ENCODE measurements at places on chromosomes 11 and 22.

DNA sequence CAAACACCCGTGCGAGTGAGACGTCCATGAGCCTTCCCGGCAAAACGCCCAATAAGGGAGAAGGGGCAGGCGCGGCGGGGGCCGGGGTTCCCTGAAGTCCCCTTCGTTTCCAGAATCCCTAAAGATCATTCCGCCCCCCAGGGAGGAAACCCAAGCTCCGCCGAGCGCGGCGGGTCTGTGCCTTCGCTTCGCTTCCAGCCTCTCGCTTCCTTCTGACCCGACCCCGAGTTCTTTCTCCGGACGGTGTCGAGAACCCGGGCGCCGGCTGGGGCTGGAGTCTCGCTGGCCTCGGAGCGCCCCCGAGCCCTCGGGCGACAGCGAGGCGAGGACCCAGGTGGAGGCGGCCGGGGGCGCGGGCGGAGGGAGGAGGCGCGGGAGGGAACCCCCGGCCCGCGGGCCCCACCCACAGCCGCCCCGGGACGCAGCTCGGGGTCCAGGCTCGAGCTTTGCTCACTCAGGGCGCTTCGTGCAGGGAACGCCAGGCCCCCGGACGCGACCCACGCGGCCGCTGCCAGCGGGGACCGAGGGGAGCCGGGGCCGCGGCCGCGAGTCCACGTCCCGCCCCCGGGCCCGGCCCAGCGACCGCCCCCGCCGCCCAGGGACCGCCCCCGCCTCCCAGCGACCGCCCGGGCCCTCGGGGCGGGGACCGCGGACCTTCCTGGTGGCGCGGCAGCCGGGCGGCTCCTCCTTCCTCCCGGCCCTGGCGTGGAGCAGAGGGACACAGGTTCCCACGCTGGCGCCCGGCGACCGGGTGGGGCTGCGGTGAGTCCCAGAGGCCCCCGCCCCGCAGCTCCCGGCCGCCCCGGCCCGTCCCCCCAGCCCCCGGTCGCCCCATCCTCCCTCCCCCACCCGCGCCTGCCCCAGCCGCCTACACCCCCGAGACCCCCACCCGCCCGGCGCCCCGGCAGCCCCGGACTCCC lies at the start of gene PGGHG:
Gene PGGHG (plus strand): TSS at position 649 of the 920 bp plus-strand sequence. CDS start 691 bp downstream, outside the sequence.
- DNase-seq, result no peak

- DNase-seq, result no peak
Measured at GRCh38 chr11:9687711-9688477, 24.0 kb downstream of the SWAP70 start.

GRCh38 chr11:130213143-130213978 lies 53.8 kb downstream of the ST14 start:
- DNase-seq, result no peak

GRCh38 chr22:40733919-40734318 lies 54.6 kb downstream of the MCHR1 start:
- DNase-seq, result no peak

DNA sequence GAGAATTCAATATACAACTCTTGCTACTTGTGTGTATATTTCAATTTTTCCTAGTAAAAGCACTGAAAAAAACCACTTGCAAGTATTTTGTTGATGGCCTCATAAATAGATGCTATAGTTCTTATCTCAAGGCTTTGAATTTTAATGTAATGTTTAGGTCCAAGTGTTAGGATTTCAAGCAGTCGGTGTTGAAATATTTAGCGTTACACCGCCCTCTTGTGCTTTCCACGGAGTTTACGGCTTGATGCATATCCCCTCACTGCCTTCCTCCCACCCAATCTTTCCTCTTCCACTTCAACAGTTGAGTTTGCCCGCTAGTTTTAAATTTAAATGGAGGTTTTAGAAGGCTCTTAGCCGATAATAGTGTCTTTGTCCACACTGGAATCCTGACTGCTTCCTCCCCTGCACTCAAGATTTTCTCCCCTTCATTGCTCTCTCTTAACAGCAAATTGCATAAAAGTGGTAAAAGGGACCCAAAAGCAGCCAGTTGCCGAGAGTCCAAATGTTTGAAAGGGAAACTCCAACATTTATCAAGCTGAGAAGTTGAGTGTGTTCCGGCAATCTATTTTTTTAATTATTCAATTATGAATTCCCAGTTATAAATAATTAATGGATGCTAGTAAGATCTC lies 25.9 kb upstream of the HTATIP2 start:
- no peak for DNase-seq

DNA sequence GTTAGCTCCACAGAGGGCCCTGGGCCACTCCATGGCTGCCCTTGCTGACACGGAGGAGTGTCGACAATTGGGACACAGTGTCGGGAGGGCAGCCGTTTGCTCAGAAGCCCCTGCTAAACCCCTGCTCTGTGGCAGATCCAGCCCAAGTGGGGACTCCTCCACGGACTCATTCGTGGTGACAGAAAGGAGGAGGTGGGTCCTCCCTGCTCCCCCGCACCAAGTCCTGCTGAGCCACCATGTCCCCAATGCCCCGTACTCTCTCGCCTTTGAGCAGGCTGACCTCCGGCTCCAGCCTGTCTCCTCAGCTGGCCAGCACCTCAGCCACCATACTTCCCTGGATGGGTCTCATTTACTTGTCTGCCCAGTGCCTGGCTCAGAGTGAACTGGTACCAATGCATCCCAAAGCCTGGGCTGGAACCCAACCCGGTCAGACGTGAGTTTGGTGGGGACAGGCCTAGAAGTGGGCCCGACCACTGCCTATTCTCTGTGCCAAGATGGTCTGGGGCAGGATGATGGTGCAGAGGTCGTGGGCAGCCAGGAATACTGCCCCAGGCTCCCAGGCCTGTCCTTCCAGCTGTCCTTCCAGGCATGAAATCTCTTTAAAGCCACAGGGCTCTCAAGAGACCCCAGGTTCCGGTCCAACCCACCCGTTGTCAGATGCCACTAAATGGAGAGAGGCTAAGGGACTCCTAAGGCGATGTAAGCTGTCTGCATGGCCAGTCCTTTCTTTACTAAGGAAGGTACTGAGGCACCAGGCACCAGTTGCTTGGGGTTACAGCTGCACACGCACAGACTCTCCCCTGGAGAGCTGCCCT lies 4.3 kb downstream of the CBX6 start:
- DNase-seq, result no peak

GRCh38 chr11:2380807-2381350 lies 3.8 kb downstream of the CD81 start:
- no peak for DNase-seq

GRCh38 chr11:17609291-17610084 lies 62.4 kb downstream of the OTOG start:
- no peak for DNase-seq

GRCh38 chr22:46775850-46776826 lies 13.7 kb downstream of the TBC1D22A start:
- no peak for DNase-seq

DNA sequence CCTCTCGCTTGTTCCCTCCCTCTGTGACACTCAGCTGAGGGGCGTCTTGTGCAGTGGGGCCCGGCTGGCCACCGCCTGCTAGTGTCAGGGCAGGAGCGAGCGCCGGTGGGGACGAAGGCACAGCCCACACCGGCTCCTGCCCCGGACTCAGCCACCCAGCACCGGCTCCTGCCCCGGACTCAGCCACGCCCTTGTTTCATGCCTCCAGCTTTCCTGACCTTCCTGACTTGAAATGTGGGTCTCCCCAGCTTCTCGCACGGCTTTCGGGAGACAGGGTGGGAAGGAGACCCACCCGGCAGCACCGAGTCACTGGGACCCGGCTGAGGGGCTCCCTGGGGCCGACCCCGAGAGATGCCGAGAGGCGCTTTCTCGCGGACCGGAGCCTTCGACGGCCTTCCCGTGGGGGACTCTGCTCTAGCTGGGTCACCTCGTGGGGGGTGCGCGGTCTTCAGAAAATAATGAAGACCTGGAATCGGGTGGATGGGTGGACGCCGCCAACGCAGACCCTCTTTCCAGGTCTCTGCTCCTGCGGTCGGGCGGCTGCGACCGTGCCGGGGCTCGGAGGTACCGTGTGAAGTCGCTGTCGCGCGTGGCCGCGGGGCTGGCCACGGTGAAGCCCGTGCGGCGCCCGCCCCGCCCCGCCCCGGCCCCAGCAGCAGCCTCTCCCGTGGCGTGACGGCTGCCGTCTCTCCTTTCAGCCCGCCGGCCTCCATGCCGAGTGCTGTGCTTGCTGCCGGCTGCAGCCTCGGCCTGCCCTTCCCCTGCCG lies 10.2 kb downstream of the GLB1L2 start:
- DNase-seq, result no peak

DNA sequence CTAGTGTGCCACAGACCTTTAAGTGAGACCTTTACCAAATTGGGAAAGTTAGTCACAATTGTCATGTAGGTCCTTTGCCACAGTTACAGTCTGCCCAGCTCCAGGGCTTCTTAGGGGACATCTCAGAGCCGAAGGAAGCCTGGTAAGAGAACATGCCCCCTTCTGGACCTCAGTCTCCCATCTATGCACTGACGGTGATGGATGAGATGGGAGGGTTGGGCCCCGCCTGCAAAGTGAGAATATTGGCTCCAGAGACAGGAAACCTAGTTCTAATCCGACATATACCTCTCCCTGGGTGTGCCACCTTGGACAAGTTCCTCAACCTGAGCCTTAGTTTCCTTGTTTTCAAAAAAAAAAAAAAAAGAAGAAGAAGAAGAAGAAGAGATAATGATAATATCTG lies 85.1 kb upstream of the NAV2 start:
- DNase-seq, result no peak

DNA sequence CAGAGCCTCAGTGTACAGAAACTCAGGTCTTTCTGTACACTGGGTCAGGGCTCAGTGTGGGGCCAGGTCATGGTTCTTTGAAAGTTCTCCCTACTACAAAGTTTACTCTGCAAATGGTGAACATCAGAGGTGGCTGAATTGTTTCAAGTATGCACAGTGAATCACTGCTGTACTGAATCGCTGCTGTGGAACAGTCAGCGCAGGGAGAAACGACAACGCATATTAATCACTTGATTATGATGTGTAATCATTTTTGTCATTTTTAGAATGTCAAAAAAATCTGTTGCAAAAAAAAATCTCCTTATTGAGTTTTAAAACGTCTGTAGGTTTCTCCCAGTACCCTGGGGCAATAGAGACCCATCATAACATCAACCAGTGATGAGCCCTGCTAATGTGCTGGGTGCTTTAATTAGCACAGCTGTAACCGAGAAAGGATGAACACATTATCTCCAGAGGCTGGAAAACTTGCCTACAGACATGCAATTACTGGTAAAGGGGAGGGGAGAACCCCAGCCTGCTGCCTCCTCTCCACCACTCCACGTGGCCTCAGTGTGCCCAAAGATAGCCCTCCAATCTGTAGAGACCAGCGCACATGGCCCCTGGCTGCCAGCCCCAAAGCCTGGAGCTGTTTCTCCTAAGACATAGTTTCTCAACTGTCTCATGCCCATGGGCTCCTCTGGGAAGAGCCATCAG lies 12.8 kb downstream of the ARRB1 start:
- no peak for DNase-seq

DNA sequence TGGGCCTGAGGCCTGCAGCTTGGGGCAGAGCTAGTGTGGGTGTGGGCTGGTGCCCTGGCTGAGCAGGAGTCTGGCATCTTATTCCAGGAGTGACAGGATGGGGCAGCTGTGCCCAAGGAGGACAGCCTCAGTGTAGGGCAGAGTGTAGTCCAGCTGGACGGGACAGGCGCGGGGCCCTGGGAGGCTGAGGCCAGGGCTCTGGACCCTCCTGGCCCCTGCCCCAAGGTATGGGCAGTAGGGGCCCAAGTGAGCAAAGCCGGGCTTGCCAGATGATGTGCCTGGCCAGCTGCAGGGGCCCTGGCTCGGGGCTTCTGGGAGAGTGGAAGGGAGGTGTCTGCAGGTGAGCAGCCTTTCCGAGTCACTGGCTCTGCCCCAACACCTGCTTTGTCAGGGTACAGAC lies 1190.9 kb downstream of the BRD1 start:
- no peak for DNase-seq

DNA sequence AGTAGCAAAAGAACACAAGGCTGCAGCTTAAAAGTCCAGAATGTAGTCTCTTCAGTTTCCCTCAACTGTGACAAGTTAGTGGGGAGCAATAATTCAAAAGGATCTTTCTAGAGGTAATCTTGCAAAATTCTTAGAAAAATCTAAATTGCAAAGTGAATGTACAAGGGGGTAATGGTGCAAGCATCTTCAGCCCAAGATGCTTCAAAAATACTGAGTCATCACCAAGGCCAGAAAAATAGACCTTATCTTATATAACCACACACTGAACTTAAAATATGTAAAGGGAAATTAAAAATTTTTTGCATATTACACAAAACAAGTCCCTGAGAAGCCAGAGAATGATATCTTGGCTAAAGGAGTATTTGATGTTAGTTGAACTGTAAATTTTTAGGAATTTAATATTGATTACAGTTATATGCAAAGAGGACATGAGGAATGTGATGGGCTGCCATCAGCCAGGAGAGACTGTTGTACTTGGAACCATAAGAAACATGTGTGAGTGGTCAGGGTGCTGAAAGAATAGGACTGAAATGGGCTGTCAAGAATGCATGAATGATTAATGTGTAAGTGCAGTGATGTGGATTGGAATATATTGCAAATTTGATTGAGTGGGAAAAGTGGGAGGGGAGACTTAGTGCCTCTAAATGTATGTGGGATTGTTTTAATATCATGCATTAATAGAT lies 85.7 kb upstream of the LIN7C start:
- no peak for DNase-seq

GRCh38 chr22:23762842-23763578 lies at the start of gene C22orf15:
TSS of gene C22orf15 (plus strand) at chr22:23762990. CDS start at chr22:23763307, 317 bp downstream.
- DNase-seq, result no peak

DNA sequence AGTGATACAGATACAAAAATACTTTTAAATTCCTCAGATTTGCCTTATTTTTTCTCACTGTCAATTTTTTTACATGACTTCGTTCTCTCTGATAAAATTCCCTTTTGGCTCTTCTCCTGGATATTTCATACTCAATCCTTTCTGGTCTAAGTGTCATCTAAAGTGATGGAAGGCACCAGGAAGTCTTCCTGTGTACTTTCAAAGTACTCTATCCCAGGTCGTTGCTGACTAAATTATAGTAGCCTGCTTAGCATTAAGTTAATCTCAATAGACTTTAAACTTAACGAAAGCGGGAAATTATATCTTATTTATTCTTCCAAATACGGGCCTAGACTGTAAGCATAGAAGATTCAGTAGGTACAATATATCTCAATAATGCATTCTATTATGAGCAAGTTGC lies 67.8 kb downstream of the CASP12 start:
- DNase-seq, result no peak

DNA sequence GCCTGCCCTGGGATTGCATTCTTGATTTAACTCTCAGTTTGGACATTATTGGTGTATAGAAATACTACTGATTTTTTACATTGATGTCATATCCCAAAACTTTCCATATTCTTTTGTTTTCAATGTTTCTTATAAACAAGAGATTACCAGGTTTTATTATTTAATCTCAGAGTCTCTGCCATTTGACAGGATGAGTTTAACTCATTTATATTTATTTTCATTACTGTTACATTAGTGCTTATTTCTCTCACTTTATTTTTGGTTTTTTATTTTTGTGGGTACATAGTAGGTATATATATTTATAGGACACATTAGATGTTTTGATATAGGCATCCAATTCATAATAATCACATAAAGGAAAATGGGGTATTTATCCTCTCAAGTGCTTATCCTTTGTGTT lies 9.1 kb upstream of the SCGB1D4 start:
- no peak for DNase-seq

GRCh38 chr11:64449381-64450167 lies 90.6 kb downstream of the RPS6KA4 start:
- peak; percentile 11 for DNase-seq

Data from NCI-H187 treated with DMSO at 0.1 percent for 48 hours (cell line).